NCI-H446 (cell line): ENCODE measurements at places on chromosomes 1 and 21.

GRCh38 chr1:157279138-157279801, 141.1 kb upstream of the ETV3 start:
- DNase-seq: no peak

- no peak for DNase-seq
These were observed 33.5 kb downstream of the USH2A start for GRCh38 chr1:216389774-216390173.

DNA sequence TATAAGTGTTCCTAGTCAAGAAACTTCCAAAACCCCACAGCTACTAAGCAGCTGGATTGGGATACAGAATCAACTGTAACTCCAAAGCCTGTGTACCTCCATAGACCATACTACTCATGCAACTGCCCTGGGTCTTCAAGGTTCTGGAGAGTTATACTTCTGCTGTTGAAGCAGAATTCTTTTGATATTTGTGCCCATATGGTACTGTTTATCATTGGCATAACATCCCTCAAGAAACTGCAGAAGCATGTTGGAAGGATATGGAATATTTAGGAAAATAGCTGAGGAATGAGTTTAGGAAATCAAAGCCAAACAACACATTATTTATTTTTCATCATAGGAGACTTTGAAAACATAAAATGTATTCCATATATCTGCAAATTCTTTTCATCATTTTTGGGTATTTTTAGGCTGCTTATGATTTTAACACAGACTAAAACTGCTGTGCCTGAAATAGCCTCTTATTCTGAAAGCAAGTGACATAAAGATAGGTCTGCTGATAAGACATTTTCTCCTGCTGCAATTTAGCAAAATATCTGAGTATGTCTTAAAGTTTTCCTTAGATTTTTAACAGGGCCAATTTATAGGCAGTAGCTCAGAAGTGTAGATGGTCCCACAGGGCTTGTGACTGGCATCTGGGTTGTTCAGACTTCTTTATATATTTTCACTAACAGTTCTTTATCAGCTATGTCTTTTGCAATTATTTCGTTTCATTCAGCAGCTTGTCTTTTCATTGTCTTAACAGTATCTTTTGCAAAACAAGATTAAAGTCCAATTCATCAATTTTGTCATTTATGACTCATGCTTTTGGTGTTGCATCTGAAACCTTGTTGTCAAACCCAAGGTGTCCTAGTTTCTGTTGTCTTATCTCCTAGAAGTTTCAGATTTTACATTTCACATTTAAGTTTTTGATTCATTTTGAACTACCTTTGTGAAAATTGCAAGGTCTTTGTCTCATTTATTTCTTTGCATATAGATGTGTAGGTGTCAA, 41.1 kb upstream of the ZNF124 start:
- DNase-seq: no peak

DNA sequence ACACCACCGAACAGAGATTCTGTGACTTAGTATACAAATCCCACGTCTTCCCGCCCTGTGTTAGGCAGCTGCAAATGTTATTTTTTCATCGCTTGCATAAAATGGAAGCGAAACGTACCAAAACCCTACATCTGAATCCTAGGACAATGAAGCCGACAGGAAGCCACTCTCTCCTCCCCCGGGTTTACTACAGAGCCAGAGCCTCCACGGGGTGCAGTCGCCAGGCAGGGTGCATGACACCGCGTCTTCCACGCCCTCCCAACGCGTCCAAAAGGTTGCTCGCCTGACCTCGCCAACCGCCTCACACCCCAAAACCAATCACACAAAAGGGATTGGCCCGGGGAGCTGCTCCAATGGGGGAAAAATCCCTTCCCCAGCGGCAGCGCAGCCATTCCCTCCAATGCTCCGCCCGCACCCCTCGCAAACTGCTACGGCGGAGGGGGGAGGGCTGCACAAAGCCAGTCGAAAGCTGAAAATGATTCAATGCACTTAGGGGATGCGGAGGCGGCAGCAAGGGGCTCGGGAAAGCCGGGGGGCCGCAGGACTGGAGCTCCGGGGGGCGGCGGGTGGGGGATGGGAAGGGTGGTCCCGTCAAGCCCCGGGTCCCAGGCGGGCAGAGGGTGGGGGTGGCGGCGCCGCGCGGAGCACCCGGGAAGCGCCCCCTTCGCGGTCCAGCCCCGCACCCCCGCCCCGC, 701 bp downstream of the CEP170 start:
- DNase-seq: peak; percentile 71

GRCh38 chr1:39333296-39333695, 128.8 kb downstream of the MACF1 start:
- no peak for DNase-seq
